ENCODE measurements at places on chromosomes 4 and X.

DNA sequence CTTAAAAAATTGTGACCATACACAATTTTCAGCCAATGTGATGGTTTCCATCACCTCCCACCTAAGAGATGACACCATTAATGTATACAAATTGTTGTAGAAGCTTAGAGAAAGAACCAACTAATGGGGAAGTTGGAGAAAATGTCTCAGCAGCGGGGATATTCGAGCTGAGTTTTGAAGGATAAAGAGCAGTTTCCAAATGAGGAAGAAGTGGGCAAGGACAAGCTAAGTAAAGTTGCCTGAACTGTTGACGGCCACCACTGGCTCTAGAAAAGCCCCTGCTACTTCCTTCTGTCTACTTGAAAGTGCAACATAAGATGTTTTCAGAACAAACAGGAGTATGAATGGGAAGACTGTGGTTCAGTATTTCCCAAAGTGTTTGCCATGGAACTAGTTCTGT, 92.0 kb downstream of the CHRNA9 start:
- DNase-seq = no peak

DNA sequence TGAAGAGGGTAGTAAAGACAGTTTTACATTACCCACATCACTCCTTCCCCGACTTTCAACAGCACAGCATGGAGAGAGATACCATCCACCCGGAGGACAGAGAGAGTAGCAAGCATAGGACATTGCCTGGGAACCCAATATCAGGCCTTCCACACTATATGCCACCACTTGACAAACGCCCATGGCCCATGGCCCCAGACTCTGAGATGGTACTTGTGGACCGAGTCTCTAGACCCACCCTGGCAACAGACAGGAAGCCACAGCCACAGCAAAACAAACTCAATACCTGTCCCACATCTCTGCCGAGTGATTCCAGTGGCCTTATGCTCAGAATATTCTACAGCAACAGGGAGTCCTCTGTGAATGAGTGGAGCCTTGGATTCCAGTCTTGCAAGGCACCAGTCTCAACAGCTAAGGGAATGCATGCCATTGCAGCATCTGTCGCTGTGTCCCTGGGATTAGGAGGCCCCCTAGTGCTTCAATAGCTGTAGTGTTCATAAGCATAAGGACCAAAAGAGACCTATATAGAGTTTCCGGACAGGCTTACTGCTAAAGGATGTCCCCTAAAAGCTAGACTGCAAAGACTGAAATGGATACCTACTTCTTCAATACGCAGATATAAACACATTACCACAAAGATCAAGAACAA, 14.7 kb upstream of the CT55 start:
- DNase-seq = no peak

DNA sequence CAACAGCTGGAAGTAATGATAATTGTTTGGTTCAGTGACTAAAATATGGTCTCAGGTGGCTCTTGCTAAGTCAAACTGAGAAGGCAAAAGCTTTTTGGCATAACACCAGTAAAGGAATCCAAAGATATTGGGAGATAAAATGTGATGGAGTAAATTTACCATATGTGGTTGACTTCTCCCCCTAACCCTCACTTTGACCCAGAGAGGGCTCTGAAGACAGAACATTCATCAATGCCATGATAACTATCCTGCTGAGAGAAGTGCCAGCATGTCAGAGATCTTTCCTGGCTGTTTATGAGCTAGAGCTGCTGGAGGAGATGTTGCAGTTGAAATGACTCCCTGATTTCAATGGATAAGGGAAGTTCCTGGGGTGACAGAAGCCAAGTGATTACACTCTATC, 213.4 kb downstream of the SPCS3 start:
- DNase-seq = no peak

DNA sequence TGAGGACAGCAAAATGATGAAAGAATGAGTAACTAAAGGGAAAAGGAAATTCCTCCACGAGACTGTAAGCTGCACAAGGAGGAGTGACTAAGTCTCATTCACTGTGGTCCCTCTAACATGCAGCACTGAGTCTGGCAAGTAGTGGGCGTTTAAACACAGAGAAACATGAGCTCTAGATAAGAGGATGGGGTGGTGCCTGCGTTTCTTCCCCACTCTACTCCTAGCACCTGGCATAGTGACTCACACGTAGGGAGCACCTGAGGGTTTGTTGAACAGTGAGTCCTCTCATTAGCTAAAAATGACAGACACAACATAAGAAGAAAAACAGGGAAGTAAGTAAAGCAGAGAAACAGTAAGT, 105.8 kb upstream of the CBR4 start:
- DNase-seq = no peak

DNA sequence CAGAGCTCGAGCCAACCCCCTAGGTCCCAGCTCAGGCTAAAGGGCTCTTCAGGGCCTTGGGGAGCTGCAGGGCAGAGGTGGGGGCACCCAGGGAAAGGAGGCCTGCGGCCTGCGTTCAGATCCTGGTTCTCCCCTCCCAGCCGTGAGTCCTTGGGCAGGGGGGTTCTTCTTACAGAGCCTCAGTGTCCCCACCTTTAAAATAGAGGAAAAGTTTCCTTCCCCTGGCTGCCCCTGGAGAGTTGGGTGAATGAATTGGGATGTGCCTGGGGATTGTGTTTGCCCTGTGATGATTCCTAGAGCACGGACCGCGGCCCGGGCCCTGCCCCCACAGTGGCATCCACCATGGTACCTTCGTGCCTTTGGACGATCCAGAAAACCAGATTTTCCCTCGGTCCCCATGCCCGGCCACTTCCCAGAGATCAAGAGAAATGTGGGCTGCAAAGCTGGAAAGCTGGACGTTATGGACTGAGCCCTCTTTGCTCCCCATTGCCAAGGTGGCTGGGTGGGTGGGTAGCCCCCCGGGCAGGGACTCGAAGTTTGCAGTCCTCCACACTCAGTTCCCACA, 11.4 kb downstream of the HTRA3 start:
- no peak for DNase-seq

DNA sequence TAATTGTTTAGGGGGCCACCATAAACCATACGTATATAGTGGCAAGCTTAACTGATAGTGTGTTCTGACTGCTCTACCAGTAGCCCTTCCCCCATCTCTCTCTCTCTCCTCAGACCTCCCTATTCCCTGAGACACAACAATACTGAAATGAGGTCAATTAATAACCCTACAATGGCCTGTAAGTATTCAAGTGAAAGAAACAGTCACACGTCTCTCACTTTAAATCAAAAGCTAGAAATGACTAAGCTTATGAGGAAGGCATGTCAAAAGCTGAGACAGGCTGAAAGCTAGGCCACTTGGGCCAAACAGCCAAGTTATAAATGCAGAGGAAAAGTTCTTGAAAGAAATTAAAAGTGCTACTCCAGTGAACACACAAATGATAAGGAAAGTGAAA, 78.0 kb downstream of the PRDM5 start:
- no peak for DNase-seq

GRCh38 chr4:61750810-61751209, 550.7 kb downstream of the ADGRL3 start:
- no peak for DNase-seq

- DNase-seq = no peak
Measured at GRCh38 chrX:22097012-22097694, 65.0 kb downstream of the PHEX start.

DNA sequence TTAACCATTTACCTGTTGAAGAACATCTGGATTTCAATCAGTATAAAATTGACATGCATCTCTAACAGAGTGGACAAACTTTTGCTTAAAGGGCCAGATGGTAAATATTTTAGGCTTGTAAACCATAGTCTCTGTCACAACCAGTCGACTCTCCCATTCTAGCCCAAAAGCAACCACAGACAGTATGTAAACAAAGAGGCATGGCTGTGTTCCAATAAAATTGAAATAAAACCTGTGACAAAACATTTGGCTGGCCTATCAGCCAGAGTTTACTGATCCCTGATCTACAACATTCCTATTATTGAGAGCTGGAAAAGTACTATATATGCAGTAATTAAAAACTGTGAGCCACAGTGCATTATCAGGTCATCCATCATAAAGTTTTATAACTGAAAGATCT, 3.2 kb downstream of the CENPC start:
- no peak for DNase-seq

- DNase-seq = no peak
Measured at GRCh38 chr4:166989886-166990285, 244.4 kb downstream of the SPOCK3 start.

DNA sequence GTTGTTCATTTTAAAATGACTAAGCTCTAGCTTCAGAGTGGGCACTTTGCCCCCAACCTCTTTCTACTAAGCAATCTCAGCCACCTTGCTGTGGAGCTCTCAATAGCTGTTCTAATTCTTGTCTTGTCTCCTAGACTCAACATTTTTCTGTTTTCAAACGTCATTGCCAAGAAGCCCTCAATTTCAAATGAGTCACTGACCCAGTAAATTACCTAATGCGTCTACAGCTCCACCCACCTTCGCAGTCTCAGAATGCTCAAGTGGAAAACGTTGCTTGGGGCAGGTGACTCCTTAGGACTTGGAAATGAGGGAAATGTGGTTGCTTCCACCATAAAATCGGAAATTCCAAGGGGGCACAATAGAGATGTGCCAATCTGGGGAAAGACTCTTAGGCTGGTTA, 59.0 kb downstream of the ING2 start:
- no peak for DNase-seq

GRCh38 chr4:43089730-43090129, 197.2 kb downstream of the GRXCR1 start:
- no peak for DNase-seq

- no peak for DNase-seq
Measured at GRCh38 chrX:106039920-106040319, 1.4 kb upstream of the SERPINA7 start.

GRCh38 chr4:154507156-154507555, 15.6 kb upstream of the DCHS2 start:
- DNase-seq = no peak
